ENCODE measurements at places on chromosomes 5 and 9.
A peak's percentile ranks its signal among the peaks of the same experiment; 100 is the strongest.

- DNase-seq, result no peak
Measured at GRCh38 chr5:40074826-40075225, 604.9 kb upstream of the PTGER4 start.

GRCh38 chr5:141858079-141858765 lies 20.0 kb downstream of the PCDH1 start:
- no peak for DNase-seq

GRCh38 chr9:129282731-129283211 lies 104.7 kb upstream of the IER5L start:
- DNase-seq, result no peak

DNA sequence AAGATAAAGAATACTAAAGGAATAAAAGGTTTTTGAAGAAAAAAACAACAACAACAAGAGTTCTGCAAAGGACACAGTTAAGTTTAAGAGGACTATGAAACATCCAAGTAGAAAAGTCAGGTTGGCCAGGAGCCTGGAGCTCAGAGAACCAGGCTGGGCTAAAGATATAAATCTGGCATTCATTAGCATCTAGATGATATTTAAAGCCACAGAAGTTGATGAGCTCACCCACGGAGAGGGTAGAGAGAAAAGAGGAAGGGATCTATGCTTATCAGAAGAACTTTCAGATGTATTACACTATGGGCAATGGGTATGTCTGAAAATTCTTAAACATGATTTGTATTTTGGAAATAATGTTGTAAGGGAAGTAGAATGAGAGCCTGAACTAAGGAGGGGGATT lies 9.9 kb downstream of the MIER3 start:
- DNase-seq, result no peak

- no peak for DNase-seq
Measured at GRCh38 chr5:62547945-62548630, 30.5 kb upstream of the LRRC70 start.

- DNase-seq, result peak; percentile 68
Measured at GRCh38 chr5:16727755-16728325, 111.0 kb upstream of the RETREG1 start.

GRCh38 chr9:69582018-69582417 lies 90.2 kb downstream of the APBA1 start:
- DNase-seq, result no peak

DNA sequence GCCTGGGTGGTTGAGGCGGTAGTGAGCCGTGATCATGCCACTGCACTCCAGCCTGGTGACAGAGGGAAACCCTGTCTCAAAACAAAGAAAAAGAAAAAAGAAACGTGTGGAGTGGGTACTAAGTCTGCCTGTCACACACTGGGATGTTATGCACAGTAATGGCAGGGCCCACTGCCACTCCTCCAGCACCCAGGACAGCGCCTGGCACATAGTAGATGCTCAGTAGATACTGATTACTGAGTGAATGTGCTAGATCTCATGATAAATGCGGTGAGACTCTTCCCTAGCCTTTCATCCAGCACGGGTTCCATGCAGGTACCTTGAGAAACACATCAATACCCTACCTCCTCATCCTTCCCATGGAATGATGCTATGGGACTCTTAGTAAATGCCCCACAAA lies 87.4 kb upstream of the HSPA9 start:
- DNase-seq, result no peak

DNA sequence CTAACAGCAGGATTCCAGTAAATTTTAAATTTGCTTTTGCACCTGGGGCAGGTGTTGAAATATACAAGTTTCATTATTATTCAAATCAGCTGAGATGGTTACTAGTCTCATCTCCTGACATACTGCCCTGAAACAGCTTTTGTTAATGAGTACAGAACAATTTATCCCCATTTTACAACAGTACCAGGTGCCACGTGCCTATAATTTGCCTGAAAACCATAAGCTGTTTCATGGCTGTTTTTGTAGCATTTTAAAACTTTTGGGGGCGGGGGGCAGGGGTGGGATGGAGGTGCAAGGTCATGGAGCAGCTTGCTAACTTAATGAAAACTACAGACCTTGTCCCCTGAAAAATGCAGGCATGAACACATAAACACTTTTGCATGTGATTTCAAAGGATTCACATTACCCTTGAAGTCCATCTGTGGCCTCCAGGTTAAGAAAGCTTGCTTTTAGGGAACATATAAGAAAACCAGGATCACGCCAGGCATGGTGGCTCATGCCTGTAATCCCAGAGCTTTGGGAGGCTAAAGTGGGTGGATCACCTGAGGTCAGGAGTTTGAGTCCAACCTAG lies 42.1 kb downstream of the TIMD4 start:
- DNase-seq, result no peak

DNA sequence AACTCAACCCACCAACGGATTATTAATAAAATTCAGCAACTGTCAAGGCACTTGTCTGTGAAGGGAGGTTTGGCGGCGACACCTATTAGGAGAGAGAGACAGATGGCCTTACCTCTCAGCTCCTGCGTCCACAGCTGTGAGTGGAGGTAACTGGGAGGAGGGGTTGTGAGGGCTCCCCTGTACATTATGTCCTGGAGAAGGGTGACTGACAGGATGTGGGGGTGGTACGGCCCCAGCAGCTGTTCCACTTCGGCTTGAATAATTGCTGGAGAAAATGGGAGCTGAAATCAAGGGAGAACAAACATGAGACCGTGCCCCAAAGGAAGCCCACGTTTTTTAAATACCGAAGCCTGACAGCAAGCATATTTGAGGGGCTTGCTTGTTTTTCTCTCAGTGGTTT lies 353.5 kb upstream of the RFX3 start:
- DNase-seq, result no peak

GRCh38 chr9:23826120-23826629 lies at the start of gene ELAVL2:
Gene ELAVL2 (minus strand): TSS chr9:23826240. CDS start chr9:23762234, 64,006 bp downstream.
- peak; percentile 91 for DNase-seq

DNA sequence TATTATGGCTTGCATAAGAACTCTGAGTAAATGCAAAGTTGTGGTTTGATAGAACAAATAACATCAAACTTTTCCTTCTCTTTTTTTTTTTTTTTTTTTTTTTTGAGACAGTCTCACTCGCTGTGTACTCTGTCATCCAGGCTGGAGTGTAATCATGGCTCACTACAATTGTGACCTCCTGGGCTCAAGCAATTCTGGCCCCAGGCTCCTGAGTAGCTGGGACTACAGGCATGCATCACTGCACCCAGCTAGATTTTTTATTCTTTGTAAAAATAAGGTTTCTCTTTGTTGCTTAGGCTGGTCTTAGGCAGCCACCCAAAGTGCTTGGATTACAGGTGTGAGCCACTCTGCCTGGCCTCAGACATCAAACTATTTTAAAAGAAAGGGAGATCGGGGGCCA lies 19.0 kb upstream of the PTGER4 start:
- no peak for DNase-seq

GRCh38 chr9:16767366-16767765 lies 103.1 kb downstream of the BNC2 start:
- peak; percentile 13 for DNase-seq

DNA sequence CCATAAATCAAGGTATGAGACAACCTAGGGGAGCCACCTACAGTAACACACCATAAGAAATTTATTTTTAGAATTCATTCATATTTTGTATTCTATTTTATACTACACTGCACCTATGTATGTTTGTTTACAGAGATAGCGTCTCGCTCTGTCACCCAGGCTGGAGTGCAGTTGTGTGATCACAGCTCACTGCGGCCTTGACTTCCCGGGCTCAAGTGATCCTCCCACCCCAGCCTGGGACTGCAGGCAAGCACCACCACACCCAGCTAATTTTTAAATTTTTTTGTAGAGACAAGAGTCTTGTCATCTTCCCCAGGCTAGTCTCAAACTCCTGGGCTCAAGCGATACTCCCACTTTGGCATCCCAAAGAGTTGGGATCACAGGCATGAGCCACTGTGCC lies 25.4 kb downstream of the MAPKAP1 start:
- no peak for DNase-seq

- DNase-seq, result no peak
Measured at GRCh38 chr5:112254303-112254702, 164.8 kb downstream of the EPB41L4A start.

DNA sequence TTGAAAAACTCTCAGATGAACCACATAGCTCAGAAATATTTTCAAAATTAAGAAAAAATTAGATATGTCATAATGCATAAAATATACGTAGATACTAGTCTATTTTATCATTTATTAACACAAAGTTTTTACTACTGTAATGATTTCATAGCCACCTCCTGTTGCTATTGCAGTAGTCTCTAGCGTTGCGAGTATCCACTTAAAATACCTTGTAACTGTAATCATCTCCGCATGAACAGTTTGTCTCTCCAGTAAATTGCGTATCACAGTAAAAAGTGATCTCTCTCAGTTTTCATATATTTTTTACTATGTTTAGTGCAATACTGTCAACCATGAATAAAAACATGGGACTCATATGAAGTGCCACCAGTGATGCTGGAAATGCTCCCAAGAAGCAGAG lies 417.9 kb upstream of the ZNF462 start:
- DNase-seq, result no peak

DNA sequence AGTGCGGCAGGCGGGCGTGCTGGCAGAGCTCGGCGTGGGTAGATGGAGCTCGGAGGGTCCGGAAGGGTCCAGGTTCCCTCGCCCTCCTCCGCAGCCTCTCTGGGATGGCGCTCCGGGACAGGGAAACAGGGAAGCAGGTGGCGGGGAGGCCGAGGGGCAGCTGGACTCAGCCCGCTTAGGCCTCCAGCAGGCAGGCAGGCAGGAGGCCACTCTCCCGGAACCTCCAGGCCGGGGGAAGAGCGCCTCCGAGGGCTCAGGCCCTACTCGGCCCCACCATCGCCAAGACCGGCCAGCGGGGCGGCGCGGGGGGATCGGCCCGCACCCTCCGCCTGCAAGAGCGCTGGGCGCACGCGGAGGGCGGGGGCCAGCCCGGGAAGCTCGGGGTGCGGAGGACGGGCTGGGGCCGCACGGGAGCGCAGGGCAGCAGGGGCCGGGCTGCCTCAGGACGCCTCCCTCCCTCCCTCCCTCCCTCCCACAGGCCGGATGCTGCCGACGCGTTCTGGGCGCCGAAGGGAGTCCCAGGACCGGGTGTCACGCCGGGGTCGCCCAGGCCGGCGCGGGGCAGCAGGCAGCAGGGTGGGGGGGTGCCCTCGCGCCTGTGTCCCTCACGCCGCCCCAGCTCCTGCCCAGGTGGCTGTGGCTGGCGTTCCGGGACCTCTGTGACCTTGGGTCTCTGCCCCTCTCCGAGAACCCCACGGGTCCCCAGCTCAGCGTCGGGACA lies 977 bp downstream of the MGAT4B start:
- DNase-seq, result no peak

- DNase-seq, result no peak
Measured at GRCh38 chr9:131517761-131518190, 13.3 kb downstream of the UCK1 start.

DNA sequence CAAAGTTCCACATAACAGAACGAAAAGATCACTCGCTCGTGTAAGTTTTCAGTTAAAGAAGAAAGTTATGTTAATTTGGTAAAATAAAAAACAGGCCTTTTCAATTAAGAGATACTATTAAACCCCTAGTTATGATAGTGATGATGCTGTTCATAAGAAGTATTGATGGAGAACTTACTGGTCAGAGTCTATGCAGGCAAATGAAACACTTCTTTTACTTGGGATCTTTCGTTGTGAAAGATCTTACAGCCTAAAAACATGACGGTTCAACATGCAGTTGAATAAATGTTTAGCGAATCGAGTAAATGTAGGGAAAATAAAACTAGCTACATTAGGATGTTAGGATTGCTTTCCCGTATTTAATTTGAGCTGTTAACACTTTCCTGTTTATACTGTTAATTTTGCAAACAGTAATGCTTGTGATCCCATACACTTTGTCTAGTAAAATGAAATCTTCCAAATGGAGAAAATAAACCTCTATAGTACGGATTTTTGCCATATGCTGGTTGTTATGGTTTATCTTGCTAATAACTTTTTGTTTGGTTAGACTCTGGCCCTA lies 2.0 kb downstream of the RHOBTB3 start:
- DNase-seq, result no peak

DNA sequence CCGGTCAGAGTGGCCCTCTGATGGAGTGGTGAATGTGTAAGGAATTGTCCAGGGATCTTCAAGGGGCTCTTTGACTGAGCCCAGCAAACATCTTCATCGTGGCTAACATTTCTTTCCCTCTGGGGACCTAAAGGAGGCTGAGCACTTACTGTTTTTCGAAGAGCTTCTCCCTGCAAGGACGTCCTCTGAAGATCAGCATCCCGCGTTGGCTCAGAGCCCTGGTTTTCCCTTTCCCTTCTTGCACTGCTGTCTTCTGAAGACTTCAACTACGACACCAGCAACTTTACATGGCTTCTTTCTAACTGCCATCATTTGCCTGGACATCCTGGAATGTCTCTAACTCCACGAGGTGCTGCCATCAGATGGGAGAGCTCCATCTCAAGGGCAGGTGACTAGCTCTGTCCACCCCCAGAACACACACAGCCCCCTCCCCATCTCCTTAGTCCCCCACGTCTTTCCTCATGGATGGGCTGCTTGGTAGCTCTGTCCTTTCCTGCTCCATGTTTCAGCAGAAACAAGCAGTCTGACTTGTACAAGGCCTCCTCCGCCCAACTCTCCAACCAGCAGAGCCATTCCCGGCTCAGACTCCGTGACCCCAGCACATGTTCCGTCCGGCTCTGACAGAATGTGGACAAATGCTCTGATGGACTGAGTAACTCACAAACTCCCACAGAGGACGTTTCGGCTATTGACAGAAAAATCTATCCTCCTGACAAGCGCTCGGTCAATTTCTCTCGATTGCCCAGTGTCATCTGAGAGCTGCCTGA lies 17.1 kb downstream of the SHB start:
- DNase-seq, result no peak

GRCh38 chr5:8628521-8628920 lies 759.6 kb downstream of the MTRR start:
- no peak for DNase-seq

- no peak for DNase-seq
Measured at GRCh38 chr9:90394871-90395270, 247.8 kb downstream of the DIRAS2 start.

DNA sequence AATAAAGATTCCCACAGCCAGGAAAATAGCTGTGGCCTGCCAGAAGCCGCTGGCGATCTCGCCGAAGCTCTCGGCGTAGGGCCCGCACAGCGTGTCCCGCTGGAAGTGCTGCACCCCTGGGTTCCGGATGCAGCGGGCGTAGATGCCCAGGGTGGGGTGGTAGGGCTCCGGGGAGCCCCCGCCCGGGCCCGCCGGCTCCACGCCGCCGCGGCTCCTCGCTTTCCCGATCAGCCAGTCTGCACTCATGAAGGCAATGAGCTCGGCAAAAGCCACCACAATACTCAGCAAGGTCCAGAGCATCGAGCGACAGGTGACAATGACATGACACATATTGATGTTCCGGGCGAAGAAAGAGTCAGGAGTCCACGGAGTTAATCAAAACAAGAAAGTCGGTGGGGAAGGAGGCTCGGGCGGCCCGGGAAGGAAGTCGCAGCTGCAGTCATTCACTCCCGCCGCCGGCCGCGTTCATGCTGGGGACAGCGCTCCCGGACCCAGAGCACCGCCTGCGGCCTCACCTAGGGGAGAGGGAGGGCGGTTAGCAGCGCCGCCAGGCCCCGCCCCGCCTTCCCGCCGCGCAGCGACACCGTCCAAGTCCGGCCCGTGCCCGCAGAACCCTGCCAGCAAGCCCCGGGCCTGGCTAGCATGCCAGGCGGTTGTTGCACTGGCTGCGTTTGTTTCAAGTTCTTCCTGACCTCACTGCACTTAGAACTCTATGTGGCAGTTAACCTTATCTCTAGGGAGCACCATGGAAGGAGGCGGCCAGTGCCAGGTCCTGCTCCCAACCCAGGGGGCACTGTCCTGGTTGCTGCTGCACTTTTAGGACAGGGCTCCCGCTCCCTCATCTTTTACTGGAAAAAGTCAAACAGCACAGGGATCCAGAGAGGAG lies 138.4 kb downstream of the LHFPL2 start:
- DNase-seq, result no peak
